Renal cortical epithelial cell (primary cell): ENCODE measurements at places on chromosomes 12 and 14. TPM values are rescaled to one million over a fixed set of nuclear protein-coding genes. Genes with fewer than 3 reads are reported as not detected.
A peak's percentile ranks its signal among the peaks of the same experiment; 100 is the strongest.

DNA sequence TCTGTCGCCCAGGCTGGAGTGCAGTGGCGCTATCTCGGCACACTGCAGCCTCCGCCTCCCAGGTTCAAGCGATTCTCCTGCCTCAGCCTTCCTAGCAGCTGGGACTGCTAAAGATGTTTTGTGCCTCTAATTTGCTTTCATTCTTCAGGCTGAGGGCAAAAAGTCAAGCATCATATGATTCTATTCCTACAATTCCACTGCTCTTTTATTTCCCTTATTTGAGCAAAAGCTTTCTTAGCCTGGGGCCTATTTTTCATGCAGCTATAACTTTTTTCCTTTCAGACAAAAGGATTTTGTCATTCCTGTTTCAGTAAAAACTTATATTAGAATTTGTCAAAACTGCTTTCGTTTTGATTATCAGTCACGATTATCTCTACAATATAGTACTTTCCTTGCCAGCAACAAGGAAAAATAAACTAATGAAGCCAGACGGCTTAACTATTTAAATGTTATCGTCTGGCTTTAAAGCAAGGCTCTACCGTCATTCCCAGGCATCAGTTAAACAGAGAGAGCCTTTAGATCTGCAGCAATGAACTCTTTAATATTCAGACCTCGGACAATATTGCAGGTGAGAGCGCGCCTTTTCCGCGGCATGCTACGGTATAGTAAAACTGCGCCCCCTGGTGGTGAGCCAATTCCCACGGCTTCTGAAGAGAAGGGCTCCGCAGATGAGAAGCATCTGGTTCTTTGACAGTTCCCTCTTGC, 1.4 kb upstream of the SLC2A13 start:
- DNase-seq, result peak; percentile 57

DNA sequence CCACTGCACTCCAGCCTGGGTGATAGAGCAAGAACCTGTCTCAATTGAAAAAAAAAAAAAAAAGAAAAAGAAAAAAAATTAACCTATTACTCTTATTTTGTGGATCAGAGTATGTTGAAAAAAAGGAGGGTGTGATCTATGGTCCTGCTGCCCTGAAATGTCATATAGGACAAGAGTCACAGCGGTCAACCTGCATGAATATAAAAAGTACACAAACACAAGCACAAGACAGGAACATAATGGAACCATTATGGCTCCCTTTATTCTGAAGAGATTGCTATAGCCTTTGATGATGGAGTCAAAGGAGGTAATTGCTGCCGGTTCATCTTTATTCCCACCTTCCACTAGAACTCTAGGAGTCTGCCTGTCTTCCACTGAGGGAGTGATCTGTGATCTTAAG, 96.9 kb downstream of the NTN4 start:
- DNase-seq, result no peak

- no peak for DNase-seq
These were observed 238.1 kb downstream of the SLC2A13 start for GRCh38 chr12:39867631-39868327.

DNA sequence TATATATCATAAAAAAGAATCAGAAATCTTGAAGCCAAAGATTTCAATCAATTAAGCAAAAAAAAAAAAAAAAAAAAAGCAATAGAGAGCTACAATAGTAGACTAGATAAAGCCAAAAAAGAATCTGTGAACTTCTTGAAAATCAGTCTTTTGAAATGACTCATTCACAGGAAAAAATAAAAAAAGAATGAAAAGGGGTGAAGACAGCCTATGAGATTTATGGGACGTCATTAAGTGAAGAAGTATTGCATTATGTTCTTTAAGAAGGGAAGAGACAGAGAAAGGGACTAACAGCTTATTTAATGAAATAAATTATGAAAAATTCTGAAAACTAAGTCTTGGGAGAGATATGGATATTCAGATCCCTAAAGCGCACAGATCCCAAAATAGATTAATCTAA, 103.8 kb downstream of the ACSS3 start:
- no peak for DNase-seq

- DNase-seq, result peak; percentile 23
These were observed 234.9 kb downstream of the SNAPC1 start for GRCh38 chr14:61997161-61997560.

DNA sequence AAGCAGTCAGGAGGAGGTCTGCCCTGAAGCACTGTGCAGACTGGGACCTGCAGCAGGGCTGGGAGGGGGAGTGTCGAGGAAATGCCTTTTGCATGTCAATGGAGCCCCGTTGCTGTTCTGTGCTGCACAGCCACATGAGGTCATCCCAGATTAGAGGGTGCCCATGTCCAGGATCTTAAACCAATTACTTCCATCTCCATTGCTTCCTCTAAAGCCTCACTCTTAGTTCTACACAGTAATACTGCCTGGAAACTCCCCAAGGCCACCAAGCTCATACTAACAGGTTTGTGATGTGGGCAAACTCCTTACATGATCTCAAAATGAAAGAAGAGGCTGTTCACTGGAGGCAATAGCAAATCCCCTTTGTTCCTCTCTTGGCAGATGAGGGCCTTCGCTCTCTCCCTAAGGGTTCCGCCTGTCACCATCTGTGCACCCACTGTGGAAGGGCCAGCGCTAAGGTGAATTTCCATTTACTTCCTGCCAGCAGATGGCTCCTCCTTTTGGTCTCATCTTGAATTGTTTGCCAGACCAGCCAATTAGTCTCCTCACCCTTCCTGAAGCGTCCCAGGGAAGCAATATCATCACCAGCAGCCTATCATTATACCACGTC, 35.4 kb upstream of the LTA4H start:
- peak; percentile 10 for DNase-seq

DNA sequence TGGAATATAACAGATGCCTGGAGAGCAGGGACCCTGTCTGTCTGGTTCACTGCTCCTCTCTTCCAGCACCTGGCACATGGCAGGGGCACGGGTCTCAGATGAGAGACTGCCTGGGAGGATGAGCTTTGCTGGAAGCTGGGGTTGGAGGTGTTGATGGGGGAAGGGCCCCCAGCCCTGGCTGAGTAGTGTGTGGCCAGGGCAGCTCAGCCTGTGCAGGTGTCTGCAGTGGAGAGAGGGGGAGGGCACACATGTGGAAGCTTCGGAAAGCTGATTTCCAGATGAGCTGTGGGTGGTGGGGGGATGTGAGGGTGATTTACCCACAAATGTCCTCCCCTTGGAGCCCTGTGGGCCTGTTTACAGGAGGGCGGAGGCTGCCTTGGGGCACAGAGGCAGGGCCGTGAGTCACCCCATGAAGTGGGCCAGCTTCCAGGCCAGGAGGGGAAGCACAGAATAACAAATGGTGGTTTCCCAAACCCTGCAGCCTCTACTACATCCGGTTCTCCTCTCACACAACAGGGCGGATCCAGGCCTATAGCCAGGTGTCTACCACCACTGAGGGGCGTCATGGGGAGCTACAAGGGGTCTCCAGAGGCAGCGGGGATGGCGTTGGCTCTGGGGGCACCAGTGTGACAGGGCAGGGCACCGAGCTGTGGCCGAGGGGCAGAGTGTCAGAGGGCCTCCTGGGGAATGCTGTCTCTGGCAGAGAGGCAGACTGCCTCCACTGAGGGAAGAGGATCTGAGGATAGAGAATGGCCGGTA, 11.0 kb downstream of the KRT7 start:
- peak; percentile 95 for DNase-seq

- no peak for DNase-seq
These were observed 26.4 kb downstream of the MGAT4C start for GRCh38 chr12:86229772-86230171.

DNA sequence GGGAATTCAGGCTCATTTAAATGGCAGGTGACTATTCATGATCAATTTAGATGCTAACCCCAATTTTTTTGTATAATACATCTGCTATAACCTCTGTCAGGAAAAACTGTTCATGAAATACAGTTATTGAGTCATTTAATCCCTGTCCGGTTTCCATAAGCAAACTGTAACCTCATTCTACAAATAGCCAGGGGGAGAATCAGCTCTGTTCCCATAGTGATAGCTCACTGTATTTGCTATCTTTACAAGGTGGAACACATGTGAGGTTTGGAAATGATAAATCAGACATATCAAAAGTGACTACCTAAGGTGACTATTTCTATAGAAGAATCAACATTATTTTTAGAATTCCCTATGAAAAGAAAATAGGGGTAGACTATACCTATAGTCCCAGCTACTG, 38.6 kb upstream of the VPS33A start:
- no peak for DNase-seq

- no peak for DNase-seq
These were observed 8.9 kb downstream of the ARL6IP4 start for GRCh38 chr12:122989225-122989839.

- no peak for DNase-seq
These were observed 59.0 kb downstream of the NTN4 start for GRCh38 chr12:95731519-95731958.

DNA sequence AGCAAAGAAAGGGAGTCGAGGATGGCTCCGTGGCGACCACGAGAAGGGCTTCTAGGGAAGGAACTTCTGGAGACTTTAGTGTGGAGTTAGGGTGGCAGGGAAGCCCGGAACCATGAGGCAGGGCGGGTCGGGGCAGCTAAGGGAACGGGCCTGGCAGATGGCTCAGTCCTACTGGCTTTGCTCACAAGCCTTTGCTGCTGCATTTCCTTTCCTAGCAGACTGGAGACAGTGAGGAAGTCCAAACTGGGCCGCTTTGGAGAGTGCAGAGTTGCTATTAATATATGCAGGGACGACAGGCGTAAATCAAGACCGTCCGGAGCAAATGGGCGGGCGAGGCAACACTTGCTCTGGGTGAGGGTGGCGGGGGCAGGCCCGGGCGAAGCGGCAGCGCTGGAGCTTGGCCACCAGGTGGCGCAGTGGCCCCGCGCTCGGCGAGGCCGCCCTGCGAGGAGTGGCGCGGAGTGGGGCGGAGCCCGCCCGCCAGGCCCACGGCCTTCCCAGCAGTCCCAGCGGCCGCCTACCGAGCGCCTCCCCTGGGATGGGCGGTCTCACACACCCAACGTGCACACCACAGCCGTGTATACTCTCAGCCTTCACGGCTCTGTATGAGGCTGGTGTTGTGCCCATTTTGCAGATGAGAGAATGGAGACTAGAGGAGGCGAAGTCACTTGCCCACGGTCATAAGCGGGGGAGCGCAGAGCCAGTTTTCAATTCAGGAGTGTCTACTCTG, 24.4 kb upstream of the LRTM2 start:
- DNase-seq, result peak; percentile 67

DNA sequence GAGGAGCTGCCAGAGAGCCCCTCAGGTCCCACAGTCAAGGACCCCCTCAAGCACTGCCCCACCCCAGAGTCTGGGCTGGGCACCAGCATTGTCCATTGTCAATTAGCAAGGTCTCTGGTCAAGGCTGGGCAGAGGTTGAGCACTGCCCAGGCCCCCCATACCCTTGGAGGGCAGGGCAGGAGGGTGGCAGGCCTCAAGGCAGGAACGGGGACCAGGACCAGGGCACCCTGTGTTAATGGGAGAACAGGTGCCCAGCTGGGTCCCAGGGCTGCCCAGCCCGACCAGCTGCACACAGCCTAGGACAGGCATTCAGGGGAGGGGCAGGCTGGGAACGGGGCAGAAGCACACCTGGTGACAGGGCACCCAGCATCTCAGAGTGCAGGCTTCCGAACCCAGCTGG, 18.4 kb downstream of the SIVA1 start:
- DNase-seq, result no peak

- no peak for DNase-seq
These were observed 26.9 kb downstream of the NRXN3 start for GRCh38 chr14:78197051-78197450.

GRCh38 chr12:92722897-92723296, 20.1 kb downstream of the PLEKHG7 start:
- no peak for DNase-seq

GRCh38 chr12:104583301-104583700, 126.6 kb downstream of the CHST11 start:
- no peak for DNase-seq

Gene CLEC2D
- total RNA-seq, result 1.2 and 2.2 TPM in 2 replicates

Gene TAS2R9
- total RNA-seq, result 0.35 TPM in 1 of 2 replicates, not detected in the other

Gene BICDL1
- total RNA-seq, result 9.2 and 15.5 TPM in 2 replicates

Gene RFLNA
- total RNA-seq, result 19.2 and 56.8 TPM in 2 replicates

Gene CISTR
- total RNA-seq, result not detected in 2 replicates

Gene PRR4
- total RNA-seq, result 1.4 and 2.3 TPM in 2 replicates

Gene FAM90A1
- 0.10 TPM in 1 of 2 replicates, not detected in the other for total RNA-seq

Gene GLIPR1L2
- total RNA-seq, result 0.17 and 0.65 TPM in 2 replicates
